ENCODE measurements at places on chromosomes 16 and 17.

GRCh38 chr17:78113804-78114785 lies 14.5 kb downstream of the TMC6 start:
- no peak for DNase-seq

- DNase-seq = no peak
These were observed 9.0 kb upstream of the CXCL16 start for GRCh38 chr17:4748686-4749085.

DNA sequence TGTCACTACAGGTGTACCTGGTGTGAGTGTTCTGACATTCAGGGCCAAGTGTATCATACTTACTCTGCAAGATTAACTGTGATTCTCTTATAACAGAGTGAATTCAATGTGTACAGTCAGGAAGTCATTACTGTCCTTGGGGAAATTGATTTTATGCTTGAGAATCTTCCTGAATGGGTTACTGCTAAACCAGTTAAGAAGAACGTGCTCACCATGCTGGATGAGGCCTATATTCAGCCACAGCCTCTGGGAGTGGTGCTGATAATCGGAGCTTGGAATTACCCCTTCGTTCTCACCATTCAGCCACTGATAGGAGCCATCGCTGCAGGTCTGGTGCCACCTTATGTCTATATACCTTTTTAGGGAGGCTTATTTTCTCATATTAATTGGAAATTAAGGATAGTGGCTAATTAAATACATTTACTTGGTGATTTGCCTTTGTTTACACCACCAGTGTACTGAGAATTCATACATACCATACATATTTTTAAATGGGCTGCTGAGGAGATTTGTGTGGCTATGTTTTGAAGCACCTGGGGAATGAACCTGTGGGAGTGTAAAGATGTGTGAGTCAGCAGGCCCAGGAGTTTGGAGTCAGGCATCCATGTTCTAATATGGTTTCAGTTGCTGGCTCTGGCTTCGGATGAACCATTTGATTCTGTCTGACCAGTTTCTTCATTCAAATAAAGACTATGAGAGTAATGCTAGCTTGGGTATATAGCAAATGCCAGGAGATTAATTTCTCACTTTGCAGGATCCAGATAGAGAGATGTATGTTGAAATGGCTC lies 3.1 kb downstream of the ALDH3A2 start:
- DNase-seq = no peak

DNA sequence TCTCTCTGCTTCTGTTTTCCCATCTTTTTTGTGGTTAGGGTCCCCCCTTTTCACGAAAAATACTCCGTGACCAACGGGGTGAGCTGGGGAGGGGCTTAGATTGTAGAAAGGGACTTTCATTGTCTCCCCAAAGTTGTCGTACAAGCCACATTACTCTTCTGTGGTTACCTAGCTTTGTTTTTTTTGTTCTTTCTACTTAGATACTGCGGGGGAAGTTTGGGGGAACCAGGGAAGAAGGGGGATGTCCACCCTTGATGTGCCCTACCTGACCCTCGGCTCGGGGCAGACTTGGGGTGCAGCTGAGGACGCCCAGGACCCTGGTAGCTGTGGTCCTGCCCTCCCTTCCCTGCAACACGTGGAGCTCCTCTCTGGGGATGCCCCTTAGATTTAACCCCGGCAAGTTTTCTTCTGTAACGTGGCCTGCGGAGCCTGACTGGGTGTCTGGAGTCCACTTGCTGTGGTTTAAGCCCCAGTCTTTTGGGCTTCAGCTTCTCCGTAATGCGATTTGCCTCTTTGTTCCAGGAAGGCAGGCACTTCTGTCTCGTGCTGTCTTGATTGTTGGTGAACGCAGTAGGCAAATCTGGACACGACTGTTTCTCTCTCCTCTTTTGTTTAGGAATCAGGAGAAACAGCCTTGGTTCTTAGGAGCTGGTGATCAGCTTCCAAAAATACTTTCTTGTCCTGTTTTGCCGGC lies 892 bp downstream of the ABCC1 start:
- DNase-seq = no peak

GRCh38 chr16:30657866-30658730 lies at the start of gene FBRS:
FBRS (plus strand) TSS chr16:30658431; CDS start chr16:30659519, 1,088 bp downstream.
- peak; percentile 100 for DNase-seq

DNA sequence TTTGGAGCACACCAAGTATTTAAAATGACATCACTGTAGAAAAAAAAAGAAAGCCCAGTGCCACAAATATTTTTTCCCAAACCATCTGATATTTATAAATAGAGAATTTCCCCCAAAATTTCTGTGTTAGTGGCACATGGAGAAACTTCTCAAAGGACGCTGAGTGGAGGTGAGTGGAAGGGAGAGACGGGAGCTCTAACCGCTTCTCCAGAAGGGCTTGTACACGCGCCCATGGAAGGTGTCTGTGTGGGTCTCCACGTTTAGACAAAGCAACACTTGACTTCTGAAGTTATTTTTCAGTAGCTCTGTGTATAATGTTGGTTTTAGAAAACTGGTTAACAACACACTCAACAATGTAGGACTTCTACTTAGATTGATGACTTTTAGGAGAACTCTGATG lies 1.0 kb downstream of the MYOCD start:
- no peak for DNase-seq

GRCh38 chr16:11076259-11077018 lies 132.1 kb downstream of the CLEC16A start:
- no peak for DNase-seq

- DNase-seq = no peak
These were observed 29.0 kb downstream of the GLG1 start for GRCh38 chr16:74577882-74578366.

GRCh38 chr17:7292729-7293128 lies 1.7 kb downstream of the YBX2 start:
- DNase-seq = no peak

DNA sequence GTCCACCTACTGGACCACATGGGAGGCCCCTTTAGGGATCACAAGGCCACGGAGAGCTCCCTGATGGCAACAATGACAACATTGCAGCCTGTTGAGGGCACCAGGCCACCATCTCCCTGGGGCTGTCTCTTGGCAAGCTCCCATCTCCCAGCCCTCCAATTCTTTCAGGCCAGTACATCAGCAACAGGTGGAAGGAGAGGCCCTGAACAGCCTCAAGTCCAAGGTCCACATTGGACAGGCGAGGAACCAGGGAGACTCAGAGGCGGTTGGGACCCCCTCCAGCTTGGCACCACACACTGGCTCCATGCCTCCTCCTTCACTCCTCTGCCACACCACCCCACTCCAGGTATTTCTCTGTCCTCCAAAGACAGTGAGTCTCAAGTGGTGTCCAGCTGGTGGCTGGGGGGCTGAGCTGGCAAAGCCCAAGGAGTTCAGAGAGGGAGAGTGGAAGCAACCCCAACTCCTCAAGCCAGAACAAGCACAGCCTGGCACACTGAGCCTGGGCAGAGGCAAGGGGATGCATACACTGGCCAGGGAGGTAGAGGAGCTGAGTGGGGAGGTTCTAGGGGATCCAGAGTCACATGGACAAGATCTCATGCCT lies 1.3 kb upstream of the ACAP1 start:
- no peak for DNase-seq

GRCh38 chr16:50448522-50448921 lies 79.7 kb upstream of the BRD7 start:
- DNase-seq = no peak

DNA sequence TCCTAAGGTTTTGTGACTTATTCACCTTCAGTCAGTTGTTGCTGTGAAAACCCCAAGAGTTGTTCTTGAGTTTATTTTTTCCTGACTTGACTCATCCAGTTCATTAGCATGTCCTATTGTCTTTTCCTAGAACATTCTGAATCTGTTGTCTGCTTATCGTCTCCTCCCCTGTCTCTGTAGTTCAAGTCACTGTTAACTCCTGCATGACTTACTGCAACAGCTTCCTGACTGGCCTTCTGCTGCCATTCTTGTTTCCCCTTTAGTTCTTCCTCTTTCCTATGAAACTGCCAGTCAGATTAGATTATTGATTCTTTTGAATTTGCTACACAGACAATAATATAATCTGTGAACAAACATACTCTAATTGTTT lies 161.5 kb downstream of the FTO start:
- DNase-seq = no peak

GRCh38 chr17:39981207-39981741 lies 667 bp downstream of the PSMD3 start:
- DNase-seq = peak; percentile 49

- DNase-seq = no peak
These were observed 16.8 kb downstream of the HIC1 start for GRCh38 chr17:2071455-2072281.

DNA sequence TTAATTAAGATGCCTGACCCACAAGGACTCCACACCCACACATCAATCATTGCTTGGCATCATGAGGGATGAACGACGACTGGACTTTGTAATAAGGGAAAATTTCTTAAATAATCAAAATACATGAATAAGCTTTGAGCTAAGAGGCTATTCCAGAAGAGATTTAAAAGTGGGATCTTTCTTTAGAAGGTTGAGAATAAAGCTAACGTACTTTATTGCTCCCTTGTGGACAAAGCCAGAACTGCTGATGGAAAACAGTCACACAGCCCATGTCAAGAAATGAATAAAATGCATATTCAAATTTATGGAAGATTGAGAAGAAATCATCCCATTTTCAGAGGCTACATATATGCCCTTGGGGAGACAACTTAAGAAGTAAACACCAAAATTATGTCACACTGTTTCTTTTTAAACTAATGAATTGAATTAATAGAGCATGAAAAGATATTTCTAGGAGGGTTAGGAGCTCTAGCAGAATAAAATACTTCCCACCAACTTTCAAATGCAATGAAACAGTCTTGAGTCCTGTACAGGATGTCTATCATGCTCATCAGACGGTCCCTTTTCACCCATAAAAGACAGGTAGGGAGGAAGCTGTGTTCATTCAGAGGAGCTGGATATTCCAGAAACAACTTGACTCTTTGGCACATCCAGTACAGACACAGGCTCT lies 60.2 kb upstream of the PHOSPHO1 start:
- DNase-seq = no peak

GRCh38 chr17:82496529-82497434 lies 22.8 kb upstream of the FOXK2 start:
- DNase-seq = peak; percentile 58

- no peak for DNase-seq
These were observed 28.6 kb downstream of the COG7 start for GRCh38 chr16:23424292-23424958.

GRCh38 chr17:41602524-41602923 lies 10.0 kb downstream of the KRT16 start:
- DNase-seq = no peak

GRCh38 chr16:31223044-31223443 lies 6.1 kb upstream of the PYDC1 start:
- DNase-seq = no peak

- no peak for DNase-seq
These were observed 2.3 kb downstream of the GALK1 start for GRCh38 chr17:75762513-75763268.

DNA sequence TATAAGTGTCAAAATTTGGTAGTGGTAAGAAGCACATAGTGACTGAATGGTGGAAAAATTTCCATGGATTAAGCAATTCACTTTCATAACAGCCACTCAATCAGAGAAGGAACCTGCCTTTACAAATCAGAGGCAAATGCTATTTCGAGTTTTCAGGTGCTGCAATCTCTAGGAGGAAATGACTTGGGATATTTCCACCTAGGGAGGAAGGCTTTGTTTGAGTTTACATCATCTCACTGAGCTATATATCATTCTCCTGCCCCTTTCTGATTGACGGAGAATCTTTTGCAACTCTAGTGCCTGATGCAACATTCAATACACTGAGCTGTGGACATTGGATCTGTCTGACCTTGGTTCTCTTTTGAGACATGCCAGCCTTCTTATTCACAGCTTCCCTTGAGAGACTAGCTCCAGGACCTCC lies 26.3 kb downstream of the MARCHF10 start:
- DNase-seq = no peak

DNA sequence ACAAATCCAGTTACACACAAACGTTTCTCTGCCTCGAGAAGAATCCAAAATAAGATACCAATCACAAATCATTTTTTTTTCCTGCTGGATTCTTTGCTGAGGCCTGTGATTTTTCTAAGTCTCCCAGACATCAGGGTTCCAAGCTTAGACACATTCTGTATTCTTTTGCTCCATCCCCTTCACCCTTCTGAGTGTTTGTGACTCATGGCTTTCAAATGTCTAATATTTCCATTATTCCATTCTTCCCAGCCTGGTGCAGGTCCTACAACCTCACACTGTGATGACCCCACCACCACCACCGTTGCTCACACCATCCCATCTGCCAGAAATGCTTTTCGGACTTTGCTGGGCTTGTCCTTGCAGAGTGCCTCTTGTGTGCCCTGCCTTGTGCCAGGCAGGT lies 480.1 kb downstream of the SOX9 start:
- DNase-seq = no peak

DNA sequence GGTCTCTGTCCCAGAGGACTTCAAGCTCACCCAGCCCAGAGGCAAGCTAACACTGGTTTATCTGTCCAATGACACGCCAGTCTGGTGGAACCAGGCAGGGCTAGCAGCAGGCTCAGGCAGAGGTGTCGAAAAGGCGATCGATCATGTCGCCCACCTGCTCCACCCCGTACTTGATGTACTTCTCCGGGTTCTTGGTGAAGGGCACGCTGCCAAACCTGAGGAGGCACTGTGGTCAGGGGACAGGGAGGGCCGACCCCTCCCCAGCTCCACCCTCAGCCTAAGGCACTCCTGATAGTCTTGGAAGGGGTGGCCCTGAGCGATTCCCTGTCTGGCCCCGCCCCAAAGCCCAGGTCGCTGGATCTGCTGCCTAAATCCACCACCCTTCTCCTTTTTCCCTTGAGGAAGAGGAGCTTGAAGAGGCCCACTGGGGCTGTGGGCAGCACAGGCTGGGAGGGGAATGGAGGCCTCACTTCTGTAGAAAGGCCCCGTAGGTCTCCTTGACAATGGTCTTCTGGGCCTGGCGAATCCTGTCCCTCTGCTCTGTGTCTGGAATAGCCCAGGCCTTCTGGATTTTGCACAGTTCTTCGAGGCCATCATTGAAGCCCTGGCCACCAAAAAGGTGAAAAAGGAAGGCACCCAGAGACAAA lies 4.7 kb downstream of the ZACN start:
- no peak for DNase-seq

- DNase-seq = no peak
These were observed 103.3 kb downstream of the SLC39A11 start for GRCh38 chr17:72989074-72989610.

- DNase-seq = no peak
These were observed 32.3 kb upstream of the PVALEF start for GRCh38 chr17:81132770-81133723.

GRCh38 chr16:86381491-86381890 lies 128.8 kb upstream of the FOXF1 start:
- no peak for DNase-seq

GRCh38 chr17:76151896-76152454 lies 10.9 kb upstream of the FOXJ1 start:
- no peak for DNase-seq

- no peak for DNase-seq
These were observed 296.7 kb upstream of the FOXF1 start for GRCh38 chr16:86213437-86214205.

- no peak for DNase-seq
These were observed 72.9 kb downstream of the HS3ST3B1 start for GRCh38 chr17:14373614-14374259.

DNA sequence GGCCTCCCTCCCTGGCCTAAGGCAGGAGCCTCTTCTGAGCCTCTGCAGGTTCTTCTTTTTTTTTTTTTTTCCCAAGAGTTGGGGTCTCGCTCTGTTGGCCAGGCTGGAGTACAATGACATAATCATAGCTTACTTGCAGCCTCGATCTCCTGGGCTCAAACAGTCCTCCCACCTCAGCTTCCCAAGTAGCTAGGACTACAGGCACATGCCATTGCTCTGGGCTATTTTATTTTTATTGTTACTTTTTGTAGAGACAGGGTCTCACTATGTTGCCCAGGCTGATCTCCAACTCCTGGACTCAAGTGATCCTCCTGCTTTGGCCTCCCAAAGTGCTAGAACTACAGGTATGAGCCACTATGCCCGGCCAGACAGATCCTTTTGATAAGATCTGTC lies 32.6 kb downstream of the SBK1 start:
- no peak for DNase-seq
